ENCODE measurements at places on chromosomes 13 and 19. TPM values are rescaled to one million over a fixed set of nuclear protein-coding genes. Genes with fewer than 3 reads are reported as not detected.

The USHBP1 gene
- total RNA-seq, result 5.3 TPM

The ATP1A3 gene
- total RNA-seq, result not detected

The APBA3 gene
- total RNA-seq, result 16.3 TPM

The SHD gene
- total RNA-seq, result not detected

The LMTK3 gene
- not detected for total RNA-seq

The MED4 gene
- total RNA-seq, result 45.2 TPM

The CLC gene
- not detected for total RNA-seq

The RELB gene
- total RNA-seq, result 0.49 TPM

The FSD1 gene
- total RNA-seq, result not detected

The KL gene
- total RNA-seq, result 11.9 TPM

The KLK10 gene
- total RNA-seq, result not detected

The CYP2F1 gene
- not detected for total RNA-seq
